Cerebellum (tissue), 4 donors: ENCODE measurements at places on chromosomes 2 and 18.

DNA sequence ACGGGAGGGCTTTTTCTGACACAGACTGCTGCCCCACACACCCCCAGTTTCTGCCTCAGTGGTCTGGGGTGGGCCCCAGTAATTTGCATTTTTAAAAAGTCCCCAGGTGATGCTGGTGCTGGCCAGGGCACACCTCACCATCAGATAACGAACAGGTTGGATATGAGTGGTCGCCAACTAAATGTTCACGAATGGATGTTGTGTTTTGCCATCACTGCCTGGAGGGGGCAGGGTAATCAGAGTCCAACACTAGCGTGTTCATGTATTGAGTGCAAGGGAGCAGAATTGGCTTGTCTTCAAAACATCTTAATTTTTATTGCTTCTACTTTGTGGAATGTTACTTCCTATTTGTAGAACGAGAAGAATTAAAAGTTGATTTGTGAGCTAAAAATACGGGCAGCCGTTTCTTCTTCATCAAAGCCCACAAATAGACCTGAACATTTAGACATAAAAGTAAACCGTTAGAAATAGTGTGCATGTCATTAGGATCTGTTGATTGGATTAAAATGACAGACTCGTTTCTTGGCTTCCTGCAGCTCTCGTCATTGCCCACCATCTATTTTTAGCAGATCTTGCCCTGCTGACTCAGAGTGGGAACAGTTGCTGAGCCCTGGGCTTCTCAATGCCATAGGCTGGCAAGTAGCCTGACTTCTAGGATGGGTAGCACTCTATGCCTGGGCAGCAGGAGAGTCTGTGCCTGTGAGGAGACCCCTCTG, 45.2 kb downstream of the NCK2 start:
- peak; percentile 52 for DNase-seq

DNA sequence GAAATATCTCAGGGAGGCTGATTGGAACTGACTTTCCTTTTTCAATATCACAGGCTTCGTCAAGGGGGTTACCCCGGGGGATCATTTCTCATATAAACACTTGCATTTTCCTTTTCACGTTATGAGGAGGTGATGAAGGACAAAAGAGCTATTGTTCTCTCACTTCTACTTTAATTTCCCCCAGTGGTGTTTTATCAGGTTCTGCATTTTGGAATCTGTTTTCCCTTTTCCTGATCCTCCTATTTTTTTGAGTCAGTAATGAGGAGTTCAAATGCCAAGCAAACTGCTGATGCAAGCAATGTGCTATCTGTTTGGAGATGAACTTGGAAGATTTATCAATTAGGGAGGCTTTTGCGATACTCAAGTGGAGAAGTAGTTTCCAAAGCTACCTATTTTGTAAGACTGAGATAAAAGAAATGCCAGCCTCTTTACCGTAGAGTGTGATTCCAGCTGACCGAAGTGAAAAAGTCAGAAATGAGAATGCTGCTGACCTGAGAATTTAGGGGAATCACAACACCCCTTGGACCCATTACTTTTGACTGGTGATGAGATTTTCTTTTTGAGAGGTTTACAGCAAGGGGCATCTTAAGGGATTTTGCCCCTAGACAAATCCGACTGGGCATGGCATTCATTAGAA, 556.0 kb downstream of the RNF144A start:
- DNase-seq = no peak

DNA sequence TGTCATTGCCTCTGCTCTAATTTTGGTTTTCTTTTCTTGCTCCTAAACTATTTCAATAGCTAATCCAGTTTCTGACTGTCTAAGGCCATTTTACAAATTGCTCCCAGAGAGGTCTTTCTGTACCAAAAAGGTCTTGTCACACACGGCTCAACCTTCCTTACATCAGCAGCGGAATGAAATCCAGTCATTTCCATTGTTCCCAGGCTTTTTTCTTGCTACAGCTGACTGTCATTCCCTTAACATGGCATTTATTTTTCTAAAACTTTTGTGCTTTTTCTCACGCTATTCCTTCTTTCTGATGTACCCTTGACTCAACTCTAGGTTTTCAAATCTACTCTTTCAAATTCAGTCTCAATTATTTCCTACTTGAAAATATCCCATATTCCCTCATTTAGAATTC, 24.3 kb downstream of the FAM171B start:
- DNase-seq = no peak

DNA sequence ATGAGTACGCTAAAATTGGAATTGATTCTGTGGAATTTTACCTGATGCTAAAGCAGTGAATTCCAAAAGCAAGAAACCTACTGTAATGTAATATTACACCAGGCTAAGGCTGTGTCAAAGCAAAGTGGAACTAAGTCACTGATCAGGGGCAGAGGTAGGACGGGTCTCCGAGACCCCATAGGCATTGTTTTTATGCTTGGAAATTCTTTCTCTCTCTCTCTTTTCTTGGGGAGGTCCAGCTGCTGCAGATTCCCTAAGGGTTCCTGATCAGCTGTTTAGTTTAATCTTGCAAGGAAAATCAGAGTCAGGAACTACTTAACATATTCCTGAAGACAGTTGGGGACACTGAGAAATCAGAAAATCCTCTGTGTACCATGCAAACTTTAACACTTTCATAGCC, 220.2 kb downstream of the SRBD1 start:
- no peak for DNase-seq

GRCh38 chr2:72292433-72292832, 144.8 kb upstream of the CYP26B1 start:
- DNase-seq = no peak

GRCh38 chr2:240464514-240465241, 29.2 kb downstream of the GPC1 start:
- DNase-seq = no peak

DNA sequence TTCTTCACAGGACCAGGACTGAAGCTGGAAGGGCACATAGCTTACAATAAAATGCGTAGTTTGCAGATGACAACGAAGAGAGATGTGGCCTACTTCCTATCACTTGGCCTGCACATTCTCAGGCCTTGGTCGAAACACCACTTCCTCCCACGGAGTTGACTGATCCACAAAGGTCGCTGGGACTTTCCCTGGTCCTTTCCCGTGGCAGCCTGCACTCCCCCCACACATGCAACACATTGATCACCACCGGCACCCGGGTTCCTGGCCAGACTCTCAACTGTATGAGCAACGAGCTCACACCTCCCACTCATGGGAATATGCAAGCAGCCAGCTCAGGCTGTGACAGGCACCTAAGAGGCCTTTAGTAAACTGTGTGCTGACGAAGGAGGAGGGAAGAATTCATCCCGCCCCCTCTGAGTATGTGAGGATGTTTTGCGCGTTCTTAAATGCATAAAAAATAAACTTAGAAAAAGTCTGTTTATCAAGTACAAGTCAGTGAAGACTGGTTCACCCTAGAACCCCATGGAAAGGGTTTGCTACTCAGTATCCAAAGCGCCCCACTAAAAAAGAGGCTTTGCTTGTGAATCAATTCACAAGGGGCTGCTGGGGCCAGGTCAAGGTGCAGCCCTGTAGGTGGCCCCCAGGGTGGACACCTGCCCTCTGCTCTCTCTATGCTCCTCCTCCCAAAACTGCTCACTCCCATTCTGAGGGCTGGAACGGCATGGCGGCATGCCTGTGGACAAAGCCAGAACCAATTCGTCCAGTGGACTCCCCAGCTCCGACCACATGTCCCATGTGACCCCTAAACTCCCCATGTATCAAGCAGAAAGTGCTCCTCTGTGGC, 154.3 kb downstream of the EIPR1 start:
- no peak for DNase-seq

GRCh38 chr2:121794233-121794632, 38.8 kb downstream of the TSN start:
- DNase-seq = no peak

DNA sequence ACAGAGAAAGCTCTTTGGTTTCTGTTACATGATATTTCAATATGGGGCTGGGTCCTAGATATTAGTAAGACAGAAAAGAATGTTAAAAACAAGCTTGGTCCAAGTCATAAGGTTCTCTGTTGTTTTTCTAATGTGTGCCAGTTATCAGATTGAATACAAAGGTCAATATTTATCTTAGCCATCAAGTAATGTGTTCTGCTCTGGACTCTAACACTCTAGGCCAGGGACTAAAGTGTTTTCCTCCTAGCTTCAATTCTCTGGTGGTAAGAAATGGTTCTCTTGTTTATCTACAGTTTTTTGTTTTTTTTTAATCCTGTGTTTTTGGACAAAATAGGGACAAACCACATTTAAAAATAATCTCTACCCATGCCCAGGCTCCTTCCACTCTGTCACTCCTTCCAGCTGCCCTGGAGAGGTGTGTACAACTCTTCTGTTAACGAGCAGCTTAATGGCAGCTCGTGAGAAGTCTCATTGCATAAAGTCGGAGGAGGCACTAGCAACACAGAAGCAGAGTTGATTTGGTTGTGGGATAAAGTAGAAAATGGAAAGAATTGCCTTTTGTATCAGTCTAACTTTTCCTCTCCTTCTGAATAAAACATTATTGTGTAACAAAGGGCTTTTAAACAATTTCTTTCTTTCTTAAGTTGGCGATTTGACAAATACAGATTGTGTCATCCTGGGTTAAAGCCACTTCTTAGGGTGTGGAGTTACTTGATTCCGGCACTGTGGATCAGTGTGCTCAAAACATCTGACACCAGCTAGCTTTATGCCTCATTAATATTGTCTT, 8.0 kb upstream of the SESTD1 start:
- DNase-seq = no peak

DNA sequence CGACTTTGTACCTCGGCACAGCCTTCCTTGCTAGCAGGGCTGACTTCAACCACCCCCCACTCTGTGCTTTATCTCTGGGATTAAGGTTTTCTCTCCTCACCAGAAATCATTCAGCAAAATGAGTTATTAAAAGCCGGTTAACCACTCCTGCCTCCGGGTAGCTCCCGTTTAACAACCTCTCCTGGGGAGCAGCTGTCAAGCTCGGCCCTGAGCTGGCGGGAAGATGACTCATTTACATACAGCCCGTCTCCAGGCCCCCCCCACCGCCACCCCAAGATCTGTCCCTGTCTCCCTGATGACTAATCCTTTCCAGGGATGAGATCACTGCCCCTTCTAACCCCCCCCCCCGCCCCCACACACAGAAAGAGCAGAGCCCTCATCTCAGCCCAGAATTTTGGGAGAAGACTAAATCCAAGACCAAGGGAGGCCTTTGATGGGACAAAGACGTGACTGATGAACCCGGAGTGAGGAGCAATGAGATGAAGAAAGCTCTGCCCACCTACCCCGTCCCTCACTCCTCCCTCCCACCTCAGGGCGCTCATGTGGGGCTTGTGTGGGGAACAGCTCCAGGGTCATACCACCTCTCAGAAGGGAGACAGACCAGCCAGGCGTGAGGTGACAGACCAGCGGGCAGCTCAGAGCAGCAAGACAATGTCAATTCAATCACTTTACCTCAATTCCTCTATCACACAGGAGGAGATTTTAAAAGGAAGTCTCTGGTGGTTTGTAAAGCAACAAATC, 131.4 kb downstream of the MSH2 start:
- peak; percentile 48 for DNase-seq

DNA sequence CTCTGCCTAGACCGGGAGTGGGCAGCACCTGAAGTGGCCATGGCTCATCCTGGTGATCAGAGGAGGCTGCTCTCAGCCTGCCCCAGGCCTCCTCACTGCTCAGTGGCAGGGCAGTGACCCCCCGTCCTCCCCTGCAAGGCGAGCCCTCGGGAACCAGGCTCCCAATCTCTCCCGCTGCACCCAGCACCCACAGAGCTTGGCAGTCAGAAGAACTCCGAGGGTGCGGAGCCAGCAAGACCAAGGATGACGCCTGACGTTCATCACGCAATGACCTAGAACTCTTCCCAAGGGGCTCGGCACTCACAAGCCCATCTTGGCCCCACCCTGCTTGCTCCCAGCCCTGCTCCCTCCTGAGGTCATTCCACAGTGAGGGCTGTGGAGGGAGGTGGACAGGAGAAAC, 189.8 kb upstream of the SALL3 start:
- DNase-seq = no peak

- DNase-seq = no peak
Measured at GRCh38 chr2:110993557-110994231, 127.0 kb upstream of the BCL2L11 start.

GRCh38 chr2:150887926-150888325, 373.7 kb downstream of the RBM43 start:
- no peak for DNase-seq

GRCh38 chr18:24173997-24174396, 35.1 kb downstream of the CABYR start:
- no peak for DNase-seq

- DNase-seq = no peak
Measured at GRCh38 chr18:5449858-5450509, 93.8 kb downstream of the EPB41L3 start.

- DNase-seq = no peak
Measured at GRCh38 chr18:61337527-61337926, 4.3 kb downstream of the CDH20 start.

DNA sequence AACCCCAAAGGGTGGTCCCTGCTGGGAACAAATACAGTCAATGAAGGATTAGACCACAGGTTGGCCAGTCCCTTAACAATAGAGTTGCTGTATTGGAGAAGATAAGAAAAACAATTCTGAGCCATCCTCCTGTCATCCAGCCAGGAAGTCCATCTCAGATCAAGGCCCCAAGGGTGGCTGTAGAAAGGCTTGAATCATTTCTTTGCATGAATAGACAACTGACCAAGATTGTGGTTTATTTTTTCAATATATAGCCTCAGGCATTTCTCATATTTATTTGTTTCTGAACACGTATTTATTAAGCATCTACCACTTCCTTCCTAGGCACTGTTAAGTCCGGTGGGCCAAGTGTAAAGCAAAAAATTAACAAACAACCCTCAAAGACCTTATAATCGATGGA, 274.4 kb upstream of the SLC14A2 start:
- no peak for DNase-seq

- no peak for DNase-seq
Measured at GRCh38 chr2:46718784-46719183, 196.8 kb downstream of the MCFD2 start.

- DNase-seq = no peak
Measured at GRCh38 chr2:74357627-74358026, 14.4 kb upstream of the SLC4A5 start.

DNA sequence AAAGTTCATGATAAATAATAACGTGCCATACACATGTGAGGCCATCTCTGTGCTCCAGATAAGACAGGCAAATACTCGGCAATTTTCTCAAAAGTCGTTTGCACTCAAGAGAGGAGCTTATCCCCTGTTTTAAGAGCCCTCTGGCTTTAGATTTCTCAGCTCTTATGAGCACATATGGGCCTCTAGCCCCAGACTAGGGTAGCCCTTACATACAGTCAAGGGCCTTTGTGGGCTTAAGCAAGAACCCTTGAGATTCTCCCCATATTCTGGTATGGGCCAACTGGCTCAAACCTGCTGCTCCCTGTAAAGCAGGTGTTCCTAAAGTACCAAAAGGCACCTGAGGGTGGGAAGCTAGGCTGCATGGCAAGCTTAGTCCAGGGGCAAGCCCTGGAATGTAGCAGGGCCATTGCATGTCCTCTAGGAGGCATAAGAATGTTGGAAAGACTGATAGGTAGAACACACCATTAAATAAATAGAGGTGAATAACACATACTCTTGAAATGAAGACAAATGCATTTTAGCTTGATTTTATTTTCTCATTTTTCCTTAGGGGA, 66.1 kb downstream of the FASTKD2 start:
- DNase-seq = no peak

DNA sequence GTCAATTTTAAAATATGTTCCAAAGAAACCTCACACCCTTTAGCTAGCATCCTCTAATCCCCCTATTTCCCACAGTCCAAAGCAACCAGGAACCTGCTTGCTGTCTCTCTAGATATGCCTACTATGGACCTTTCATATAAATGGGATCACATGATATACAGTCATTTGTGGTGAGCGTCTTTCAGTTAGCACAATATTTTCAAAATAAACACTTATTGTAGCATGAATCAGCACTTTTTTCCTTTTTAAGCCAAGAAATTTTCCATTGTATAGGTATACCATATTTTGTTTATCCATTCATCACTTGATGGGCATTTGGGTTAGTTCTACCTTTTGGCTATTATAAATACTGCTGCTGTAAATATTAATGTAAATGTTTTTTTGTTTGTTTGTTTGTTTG, 223.0 kb upstream of the DOK6 start:
- no peak for DNase-seq
